Esophagus muscularis mucosa (tissue), 4 donors: ENCODE measurements at places on chromosomes 1 and 21. TPM values are rescaled to one million over a fixed set of nuclear protein-coding genes. Genes with fewer than 3 reads are reported as not detected.
A peak's percentile ranks its signal among the peaks of the same experiment; 100 is the strongest.

COL6A2 gene
- 1,525 TPM for total RNA-seq

SHISA4 gene
- 31.0 TPM for total RNA-seq

STMN1 gene
- total RNA-seq = 25.7 TPM

KCNJ9 gene
- total RNA-seq = not detected

DAP3 gene
- total RNA-seq = 86.8 TPM

CD84 gene
- total RNA-seq = 3.7 TPM

NES gene
- 37.4 TPM for total RNA-seq

ARHGAP30 gene
- 4.7 TPM for total RNA-seq

DNA sequence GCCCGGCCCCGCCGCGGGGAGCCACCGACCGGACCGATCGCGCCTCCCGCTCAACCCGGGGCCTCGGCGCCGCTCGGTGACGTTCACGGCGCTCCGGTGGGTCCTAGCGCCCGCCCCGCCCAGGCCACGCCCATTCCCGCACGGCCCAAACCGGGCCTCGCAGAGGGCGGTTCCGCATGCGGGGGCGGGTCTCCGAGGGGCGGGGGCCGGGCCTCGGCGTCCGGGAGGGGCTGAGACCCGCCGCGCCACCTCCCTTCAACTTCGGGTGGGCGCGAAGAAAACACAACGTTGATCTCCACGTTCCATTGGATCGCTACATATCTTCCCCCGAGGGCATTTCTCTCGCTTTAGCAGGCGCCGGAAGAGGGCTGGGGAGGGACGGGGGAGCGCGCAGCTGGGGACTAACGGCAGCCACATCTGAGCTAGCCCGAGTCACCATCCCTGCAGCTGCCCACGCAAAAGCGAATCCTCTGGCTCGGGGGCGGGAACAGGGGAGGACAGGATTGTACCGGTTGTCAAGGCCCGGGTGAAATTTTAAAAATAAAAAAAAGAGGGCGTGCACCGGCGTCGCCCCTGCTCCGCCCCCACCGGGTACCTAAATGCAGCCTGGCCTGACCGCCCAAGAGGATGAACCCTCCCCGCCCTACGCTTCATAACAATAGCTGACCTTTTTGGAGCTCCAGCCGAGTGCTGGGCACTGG lies at the start of gene MAD2L2:
Gene MAD2L2 (minus strand): TSS at position 78 of the 701 bp plus-strand sequence. CDS start 547 bp downstream, outside the sequence.
- no peaks in the 10 kb centered on the region for H3K27me3 ChIP-seq
- H3K27ac ChIP-seq = peak within 1 kb of the TSS; percentile 88
- H3K4me3 ChIP-seq = peak within 1 kb of the TSS; percentile 84

DNA sequence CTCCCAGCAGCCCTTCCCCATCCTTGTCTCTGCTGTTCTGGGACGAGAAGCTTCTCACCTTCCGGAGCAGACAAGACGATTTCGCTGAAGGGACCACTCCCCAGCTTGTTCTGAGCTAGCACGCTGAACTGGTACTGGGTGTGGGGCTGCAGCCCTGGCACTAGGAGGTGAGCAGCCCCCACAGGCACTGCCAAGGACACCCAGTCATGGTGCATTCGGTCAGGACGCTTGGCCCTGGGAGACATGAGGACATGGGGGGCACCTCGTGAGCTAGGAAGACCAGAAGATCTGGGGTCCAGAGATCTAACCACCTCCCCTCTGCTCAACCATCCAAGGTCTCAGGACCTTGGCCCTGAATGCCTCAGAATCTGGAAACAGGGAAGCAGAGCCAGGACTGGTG lies 5.3 kb upstream of the TAGLN2 start:
- no peak for DNase-seq
- H3K4me3 ChIP-seq = no peak overlapping the region
- H3K36me3 ChIP-seq = no peaks in the 10 kb centered on the region
- peaks cover 7% of the 10 kb centered on the region for H3K4me1 ChIP-seq

DNA sequence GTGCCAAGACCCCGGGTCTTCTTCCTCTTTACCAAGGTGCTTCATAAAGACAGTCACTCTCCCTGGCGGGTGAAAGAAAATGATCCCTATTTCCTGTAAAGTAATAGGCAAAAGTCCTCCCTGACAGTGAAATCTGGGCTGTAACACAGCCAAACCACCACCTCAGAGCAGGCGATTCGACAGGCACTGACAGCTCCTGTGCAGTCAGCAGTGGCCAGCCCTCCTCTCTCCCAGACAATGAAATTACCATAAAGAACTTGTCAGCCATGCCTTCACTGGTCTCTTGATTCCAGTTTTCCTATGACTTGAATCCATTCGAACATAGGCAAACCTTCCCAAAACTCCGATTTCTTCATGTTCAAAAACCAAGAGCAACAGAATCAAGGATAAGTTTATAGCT lies 492.2 kb upstream of the DAB1 start:
- H3K4me3 ChIP-seq = no peak overlapping the region
- no peak overlapping the region for H3K27ac ChIP-seq
- no peaks in the 10 kb centered on the region for H3K36me3 ChIP-seq
- no peak for DNase-seq

- no peak overlapping the region for H3K27ac ChIP-seq
- DNase-seq = peak; percentile 92
- H3K4me1 ChIP-seq = no peaks in the 10 kb centered on the region
Observed at GRCh38 chr1:230917284-230918135, 49.2 kb upstream of the C1orf198 start.

DNA sequence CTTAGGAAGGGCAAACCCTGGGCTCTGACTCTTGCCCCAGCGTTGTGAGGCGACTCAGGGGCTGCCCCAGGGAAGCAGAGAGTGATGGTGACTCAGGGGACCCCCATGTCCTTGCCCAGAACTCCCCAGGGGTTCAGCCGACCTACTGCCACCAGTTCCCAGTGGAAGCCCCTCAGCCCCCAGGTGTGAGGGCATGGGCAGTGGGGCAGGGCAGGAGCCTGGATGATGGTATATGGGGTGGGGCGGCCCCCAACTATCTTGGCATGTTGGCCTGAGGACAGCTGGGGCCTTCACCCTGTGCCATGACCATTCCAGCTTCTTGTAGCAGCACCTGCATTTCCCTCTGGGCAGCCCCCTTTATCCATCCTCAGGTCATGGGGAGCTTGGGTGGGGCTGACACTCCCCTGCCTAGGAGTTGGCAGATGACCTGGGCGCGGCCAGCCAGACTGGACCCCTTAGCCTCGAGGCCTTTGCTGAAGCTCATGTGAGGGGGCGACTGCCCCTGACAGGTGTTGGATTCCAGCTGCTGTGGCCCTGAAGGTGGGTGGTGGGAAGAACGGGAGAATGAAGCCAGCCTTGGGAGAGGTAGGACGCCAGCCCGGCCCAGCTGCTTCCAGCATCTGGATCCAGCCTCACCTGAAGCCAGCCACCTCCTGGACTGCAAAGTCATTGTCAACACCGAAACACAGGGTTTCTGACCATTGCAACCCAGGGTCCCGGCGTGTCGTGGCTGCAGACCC lies 1.8 kb upstream of the FNDC10 start:
- peaks cover 26% of the 10 kb centered on the region for H3K4me1 ChIP-seq
- peaks cover 23% of the 10 kb centered on the region for H3K27me3 ChIP-seq
- no peak overlapping the region for H3K27ac ChIP-seq

DNA sequence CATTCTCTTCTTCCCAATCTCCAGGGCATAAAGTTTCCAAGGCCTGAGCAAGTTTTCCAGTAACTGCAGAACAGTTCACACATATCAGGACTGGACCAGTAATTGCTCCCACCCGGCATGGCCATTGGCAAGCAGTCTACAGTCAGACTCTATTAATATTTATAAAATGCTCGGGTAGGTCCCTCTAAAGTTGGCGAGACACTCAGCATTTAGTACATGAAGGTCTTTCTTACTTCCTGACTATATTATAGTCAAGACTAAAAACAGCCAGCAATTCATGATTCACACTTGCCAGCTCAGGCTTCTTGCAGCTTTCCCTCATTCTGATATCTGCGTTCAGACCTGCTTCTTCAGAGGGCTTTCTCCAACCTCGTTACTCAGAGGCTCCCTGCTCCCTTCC lies 25.4 kb downstream of the GADD45A start:
- H3K4me1 ChIP-seq = peaks cover 55% of the 10 kb centered on the region
- DNase-seq = no peak

GRCh38 chr1:2049225-2049717 lies 940 bp upstream of the PRKCZ start:
- no peak overlapping the region for H3K27ac ChIP-seq
- H3K27me3 ChIP-seq = no peaks in the 10 kb centered on the region
- no peak for DNase-seq
- peaks cover 41% of the 10 kb centered on the region for H3K4me1 ChIP-seq

GRCh38 chr1:77632216-77632615 lies 50.2 kb downstream of the ZZZ3 start:
- H3K4me3 ChIP-seq = no peak overlapping the region
- no peaks in the 10 kb centered on the region for H3K4me1 ChIP-seq
- H3K27me3 ChIP-seq = no peaks in the 10 kb centered on the region
- H3K27ac ChIP-seq = no peak overlapping the region

DNA sequence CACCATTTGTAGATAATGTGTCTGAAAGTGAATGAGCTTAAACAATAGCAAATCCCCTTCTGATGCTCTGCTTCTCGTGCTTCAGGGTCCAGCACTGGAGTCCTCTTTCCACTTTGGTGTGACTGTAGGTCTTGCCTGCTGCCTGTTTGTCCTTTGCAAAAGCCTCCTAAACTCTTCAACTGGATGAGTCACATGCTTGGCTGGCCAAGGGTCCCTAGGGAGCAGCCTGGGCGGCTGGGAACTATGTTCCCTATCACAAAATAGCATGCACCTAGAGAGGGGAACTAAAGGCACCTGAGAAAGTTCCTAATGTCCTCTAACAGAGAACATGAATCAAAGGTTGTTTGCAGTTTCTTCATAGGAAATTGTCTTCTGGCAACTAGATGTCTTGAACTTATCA lies 607.2 kb upstream of the PLXNA2 start:
- no peak overlapping the region for H3K4me3 ChIP-seq
- H3K27me3 ChIP-seq = no peaks in the 10 kb centered on the region
- DNase-seq = no peak

GRCh38 chr21:44329086-44329889 lies 9.9 kb downstream of the CFAP410 start:
- H3K27me3 ChIP-seq = no peaks in the 10 kb centered on the region
- peaks cover 67% of the 10 kb centered on the region for H3K36me3 ChIP-seq
- H3K4me1 ChIP-seq = peaks cover 3% of the 10 kb centered on the region
- no peak for DNase-seq
- H3K4me3 ChIP-seq = no peak overlapping the region
- no peak overlapping the region for H3K27ac ChIP-seq

GRCh38 chr1:68293609-68294366 lies 61.5 kb upstream of the WLS start:
- no peaks in the 10 kb centered on the region for H3K36me3 ChIP-seq
- H3K4me1 ChIP-seq = peaks cover 26% of the 10 kb centered on the region
- H3K27ac ChIP-seq = peak overlapping the region; percentile 74
- H3K4me3 ChIP-seq = peak overlapping the region; percentile 16

DNA sequence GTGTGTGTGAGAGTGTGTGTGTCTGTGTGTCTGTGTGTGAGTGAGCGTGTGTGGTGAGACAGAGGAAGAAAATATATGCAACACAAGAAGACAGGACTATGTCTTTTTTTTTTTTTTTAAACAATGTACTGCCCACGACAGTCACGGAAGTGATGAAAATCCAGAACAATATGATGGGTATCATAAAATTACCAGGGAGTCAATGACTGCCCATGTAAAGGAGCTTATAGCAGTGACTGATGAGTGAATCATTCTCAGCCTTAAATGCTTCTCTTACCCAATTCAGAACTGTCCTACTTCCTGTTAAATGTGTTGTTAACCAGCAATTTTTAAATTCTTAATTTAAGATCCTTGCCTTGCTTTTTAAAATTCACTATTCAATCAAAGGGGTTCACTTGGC lies 46.6 kb downstream of the RGS7 start:
- H3K27me3 ChIP-seq = no peaks in the 10 kb centered on the region
- no peak overlapping the region for H3K27ac ChIP-seq
- DNase-seq = no peak
- H3K4me3 ChIP-seq = no peak overlapping the region
- no peaks in the 10 kb centered on the region for H3K36me3 ChIP-seq
- H3K4me1 ChIP-seq = no peaks in the 10 kb centered on the region

- H3K27ac ChIP-seq = peak overlapping the region; percentile 91
- no peak for DNase-seq
- peaks cover 100% of the 10 kb centered on the region for H3K4me1 ChIP-seq
- H3K27me3 ChIP-seq = no peaks in the 10 kb centered on the region
- H3K36me3 ChIP-seq = peaks cover 7% of the 10 kb centered on the region
Observed at GRCh38 chr1:8381618-8382017, 63.7 kb downstream of the SLC45A1 start.

DNA sequence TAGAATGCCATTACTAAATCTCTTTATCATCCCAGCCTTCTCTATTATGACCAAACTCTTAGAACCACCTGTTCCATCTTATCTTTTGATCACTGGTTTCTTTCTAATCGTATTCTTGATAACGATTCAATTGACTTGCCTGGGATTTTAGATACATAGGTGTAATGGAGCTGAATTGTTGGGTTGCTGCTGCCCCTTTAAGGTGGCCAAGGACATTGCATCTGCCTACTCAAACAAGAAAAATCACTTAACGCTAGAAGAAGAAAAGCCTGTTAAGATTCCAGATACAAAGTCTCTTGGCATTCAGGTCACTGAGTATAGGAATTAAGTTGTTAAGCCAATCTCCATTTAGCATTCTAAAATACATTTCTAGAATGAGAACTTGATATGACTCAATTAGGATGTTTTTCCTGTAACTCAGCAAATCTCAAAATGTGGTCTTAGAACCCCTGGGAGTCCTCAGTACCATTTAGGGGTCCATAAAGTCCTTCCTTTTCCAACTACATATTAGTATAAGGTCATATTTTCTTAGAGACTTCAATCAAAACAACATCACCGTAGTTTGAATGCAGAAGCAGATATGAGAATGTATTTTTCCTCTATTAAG lies 12.4 kb downstream of the NEXN start:
- DNase-seq = no peak
- H3K36me3 ChIP-seq = no peaks in the 10 kb centered on the region
- H3K4me3 ChIP-seq = peak overlapping the region; percentile 16

DNA sequence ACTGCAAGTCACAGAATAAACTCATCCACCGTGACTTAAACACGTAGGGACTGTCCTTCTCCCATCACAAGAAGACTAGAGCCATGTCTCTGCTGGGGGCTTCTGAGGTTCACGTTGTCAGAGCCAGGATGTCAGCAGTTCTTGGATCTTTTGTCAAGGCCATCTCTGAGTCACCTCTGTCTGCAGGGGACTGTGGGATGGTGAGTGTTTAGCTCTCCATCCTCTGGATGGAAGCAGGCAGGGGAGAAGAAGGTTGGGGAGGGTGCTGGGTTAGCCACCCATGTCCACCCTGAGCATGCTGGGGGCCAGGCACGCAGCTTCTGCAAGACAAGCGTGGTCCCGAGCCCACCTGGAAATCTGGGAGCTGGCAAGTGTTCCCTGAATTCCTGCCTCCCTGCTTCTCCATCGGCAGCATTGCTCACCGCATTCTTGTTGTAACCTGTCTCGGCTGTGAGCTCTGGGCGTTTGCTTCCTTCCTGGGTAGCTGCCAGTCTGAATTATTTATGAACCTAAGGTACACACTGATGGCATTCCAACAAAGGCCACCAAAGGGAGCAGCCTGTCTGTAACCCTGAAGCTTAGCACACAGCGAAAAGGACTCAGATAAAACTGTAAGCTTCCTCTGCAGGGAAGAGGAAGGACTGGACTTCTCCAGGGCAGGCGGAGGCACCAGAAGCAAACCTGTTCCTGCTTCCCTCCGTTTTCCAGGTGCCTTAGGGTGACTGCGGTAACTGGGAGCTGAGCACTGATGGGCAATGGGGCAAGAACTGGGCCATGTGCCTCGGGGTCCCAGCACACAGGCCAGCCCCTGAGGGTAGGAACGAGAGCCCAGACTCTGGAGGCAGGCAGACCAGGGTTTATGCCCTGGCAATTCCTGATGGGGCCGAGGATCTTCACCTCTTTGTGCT lies 88.6 kb downstream of the RIPK4 start:
- peak overlapping the region; percentile 59 for H3K27ac ChIP-seq
- H3K4me3 ChIP-seq = no peak overlapping the region
- peaks cover 16% of the 10 kb centered on the region for H3K4me1 ChIP-seq
- no peak for DNase-seq
- no peaks in the 10 kb centered on the region for H3K36me3 ChIP-seq
- no peaks in the 10 kb centered on the region for H3K27me3 ChIP-seq
